GM20000 (cell line): ENCODE measurements at places on chromosomes 12 and 14.

DNA sequence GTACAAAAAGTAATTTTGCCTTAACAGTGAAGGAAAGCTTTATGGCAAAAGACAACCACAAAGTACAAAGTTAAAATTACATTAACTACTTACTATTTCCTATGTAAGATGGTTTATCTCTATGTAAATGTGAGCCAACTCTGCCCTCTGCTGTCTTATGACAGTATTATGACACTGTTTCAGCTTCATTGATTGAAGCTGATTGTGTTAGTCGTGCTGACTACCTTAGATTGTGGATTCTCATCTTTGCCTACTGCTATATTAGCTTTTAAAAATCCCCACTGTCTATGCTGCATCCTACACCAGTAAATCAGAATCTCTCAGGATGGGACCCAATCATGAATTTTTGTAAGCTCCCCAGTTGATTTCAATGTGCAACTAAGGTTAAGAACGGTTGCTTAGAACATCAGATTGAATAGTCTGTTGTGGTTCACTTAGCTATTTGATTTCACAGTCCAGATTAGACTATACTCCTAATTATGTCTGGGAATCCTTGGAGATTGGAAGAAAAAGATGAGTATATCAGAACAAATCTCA is 12.2 kb upstream of the SPTB start:
- DNase-seq = peak; percentile 55

DNA sequence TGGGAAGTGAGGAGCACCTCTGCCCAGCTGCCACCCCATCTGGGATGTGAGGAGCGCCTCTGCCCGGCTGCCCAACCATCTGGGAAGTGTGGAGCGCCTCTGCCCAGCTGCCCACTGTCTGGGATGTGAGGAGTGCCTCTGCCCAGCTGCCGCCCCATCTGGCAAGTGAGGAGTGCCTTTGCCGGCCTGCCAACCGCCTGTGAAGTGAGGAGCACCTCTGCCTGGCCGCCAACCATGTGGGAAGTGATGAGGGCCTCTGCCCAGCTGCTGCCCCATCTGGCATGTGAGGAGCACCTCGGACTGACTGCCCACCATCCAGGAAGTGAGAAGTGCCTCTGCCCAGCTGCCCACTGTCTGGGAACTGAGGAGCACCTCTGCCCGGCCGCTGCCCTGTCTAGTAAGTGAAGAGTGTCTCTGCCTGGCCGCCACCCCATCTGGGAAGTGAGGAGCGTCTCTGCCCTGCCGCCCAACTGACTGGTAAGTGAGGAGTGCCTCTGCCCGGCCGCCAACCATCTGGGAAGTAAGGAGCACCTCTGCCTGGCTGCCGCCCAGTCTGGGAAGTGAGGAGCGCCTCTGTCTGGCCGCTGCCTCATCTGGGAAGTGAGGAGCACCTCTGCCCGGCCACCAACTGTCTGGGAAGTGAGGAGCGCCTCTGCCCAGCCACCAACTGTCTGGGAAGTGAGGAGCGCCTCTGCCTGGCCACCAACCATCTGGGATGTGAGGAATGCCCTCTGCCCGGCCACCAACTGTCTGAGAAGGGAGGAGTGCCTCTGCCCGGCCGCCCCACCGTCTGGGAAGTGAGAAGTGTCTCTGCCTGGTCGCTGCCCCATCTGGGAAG is 22.6 kb downstream of the FAR2 start:
- DNase-seq = no peak

GRCh38 chr14:89797148-89797547 is 157.4 kb downstream of the EFCAB11 start:
- DNase-seq = peak; percentile 18

GRCh38 chr12:71727958-71728357 is 26.7 kb upstream of the RAB21 start:
- DNase-seq = no peak

DNA sequence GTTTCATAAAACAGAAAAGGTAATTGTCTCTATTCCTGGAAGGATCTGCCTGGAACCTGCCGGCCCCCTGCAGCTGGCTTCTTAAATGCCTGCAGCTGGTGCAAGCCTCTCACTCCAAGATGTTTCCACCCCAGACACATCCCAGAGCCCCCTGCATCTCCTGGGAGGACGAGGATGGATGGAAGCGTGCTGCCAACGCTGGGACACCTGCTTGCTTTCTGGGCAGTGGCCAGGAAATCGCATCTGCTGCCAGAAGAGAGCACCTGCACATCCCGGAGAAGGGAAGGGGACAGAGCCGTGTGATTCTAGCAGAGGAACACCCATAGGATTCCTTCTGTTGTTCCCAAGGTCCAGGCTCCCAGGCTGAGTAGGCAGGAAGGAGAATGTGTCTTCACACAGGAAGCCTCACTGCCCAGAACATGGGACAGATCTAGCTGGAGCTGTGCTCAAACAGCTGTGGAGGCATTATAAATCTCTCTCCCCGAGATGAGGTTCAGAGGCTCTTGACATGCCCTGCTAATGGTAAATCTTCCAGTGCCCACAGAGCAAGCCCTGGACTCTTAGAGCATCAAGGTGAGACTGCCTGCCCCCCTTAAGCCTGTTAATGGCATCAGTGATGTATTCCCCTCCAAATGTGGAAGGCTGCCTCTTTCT is 138.8 kb upstream of the MAP1LC3B2 start:
- DNase-seq = no peak

- DNase-seq = no peak
Observed at GRCh38 chr14:36829547-36829946, 167.9 kb downstream of the PAX9 start.

DNA sequence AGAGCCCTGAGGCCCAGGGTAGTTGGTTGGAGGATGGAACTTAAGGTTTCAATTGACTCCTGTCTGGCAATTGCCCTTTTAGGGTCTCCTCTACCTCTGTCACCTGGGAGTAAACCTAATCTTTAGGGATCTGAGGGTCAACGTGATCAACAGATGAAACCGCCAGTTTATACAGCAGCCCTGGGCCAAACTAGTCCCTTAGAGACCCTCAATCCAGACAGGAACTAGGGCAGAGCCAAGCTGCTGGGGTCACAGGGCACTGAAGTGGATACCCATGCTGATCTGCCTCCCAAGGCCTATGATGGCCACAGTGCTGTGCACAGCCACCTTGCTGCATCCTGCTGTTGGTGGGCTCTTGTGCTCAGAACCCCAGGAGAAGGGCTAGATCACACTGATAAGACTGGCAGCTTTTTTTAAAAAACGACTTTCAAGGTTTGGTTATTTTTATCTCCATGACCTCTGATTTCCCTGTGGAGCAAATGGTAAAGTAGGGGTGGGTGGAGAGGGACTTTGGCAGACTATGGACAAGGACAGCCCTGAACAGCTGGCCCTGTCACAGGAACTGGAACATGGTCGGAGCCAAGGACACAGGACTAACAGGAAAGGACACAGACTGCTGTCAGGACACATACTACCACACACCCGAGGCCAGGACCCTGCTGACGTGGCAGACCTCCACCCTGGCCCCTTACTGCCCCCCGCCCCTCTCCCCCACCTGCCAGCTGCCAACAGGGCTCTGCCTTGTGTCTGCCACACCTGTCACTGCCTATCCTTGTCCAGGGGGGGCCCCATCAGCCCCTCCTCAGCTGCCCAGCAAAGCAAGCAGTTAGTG is 474 bp downstream of the FITM1 start:
- DNase-seq = no peak

DNA sequence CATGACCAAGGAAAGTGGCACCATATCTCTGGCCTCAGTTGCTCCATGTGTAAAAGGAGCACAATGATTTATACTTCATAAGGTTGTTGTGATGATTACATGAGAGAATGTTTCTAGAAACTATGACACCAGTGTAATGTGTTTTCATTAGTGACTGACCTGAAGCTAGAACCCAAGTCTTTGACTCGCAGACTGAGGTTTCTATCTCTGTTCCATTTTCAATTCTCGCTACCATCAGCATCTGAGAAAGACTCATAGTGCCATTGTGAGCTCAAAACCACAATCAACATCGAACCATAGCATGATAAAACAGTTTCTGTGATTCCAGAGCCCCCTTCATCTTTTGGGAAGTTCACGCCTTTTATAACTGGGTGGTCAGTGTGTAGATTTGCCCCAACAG is 53.8 kb downstream of the STAB2 start:
- DNase-seq = peak; percentile 27

DNA sequence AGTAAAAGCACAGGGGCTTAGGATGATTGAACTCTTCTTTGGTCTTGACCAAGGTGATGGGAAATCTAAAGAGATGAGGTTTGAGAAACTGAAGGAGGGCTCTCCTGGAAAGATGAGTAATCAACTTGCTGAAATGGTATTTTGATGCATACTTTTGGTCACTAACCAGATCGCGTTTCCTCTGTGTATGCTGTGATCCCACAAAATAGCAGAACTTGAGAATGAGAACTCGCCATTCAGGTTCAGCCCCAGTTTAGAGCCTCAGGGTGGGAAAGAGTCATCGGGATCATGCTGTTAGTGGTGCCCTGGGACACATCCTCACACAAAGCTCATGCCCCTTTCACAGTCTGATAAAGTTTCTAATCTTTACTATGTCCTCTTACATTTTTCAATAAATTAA is 488.8 kb downstream of the ETNK1 start:
- DNase-seq = no peak

GRCh38 chr12:3540387-3540990 is 49.5 kb downstream of the PRMT8 start:
- no peak for DNase-seq

DNA sequence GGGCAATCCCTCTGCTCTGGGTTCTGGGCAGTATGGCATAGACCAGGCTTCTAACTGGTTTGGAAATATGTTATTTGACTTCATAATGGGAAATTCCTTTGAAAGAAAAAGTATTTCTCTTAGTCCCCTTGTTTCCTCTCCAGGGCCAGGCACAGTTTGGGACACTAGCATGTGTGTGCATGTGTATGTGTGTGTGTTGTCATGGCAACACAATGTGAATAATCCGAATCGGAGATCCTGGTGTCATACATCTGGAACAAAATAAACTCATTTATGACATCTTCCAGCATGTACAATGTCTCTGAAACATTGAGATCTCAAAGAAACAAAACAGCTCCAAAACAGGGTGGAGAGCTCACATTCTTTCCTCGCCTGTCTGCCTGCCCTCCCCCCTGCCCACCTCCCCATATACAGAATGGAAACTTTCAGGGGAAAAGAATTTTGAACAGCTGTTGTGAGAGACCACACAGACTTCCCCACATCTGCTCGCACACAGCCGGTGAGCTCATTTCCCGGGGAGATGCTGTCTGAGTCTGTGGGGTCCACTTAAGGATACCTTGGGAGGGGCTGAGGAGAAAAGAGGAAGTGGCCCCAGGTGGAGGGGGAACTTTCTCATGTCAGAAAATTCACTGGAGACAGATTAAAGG is 55.5 kb upstream of the PARP11 start:
- peak; percentile 18 for DNase-seq

DNA sequence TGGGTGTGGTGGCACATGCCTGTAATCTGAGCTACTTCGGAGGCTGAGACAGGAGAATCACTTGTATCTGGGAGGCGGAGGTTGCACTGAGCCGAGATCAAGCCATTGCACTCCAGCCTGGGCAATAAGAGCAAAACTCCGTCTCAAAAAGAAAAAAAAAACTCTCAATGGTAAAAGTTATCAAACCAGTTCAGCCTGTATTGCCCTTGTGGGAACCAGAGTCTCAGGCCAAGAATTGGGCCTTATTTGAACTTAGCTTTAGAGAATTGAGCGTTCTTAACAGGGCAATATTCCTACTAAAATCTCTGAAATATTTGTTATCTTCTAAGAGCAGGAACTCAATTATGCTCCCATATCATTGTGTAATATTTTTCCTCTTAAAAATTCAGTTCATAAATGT is 7.7 kb upstream of the MDM2 start:
- no peak for DNase-seq

GRCh38 chr14:20388159-20388558 is 25.1 kb downstream of the TEP1 start:
- DNase-seq = no peak

DNA sequence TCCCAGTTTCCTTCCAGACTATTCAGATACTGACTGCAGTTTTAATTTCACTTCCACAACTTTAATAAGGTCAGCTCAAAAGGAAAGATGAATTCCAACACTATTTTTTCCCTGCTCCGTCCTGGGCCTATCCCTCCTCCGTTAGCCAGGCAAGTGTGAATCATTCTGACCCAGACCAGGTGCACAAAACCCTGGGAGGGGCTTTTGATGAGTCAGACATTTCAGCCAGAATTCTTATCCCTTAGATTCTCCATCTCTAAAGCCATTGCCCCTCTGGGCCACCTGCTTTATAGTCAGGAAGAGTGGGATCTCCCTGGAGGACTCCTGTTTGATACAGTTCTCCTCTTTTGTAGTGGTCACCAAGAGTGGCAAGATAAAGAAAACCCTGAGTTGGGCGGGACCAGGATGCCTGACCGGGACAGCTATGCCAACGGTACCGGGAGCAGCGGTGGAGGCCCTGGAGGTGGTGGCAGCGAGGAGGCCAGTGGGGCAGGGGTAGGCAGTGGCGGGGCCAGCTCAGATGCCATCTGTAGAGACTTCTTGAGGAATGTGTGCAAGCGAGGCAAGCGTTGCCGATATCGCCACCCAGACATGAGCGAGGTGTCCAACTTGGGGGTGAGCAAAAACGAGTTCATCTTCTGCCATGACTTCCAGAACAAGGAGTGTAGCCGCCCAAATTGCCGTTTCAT is 2.2 kb downstream of the ZC3H10 start:
- DNase-seq = no peak

- DNase-seq = no peak
Observed at GRCh38 chr12:68359674-68360073, 27.5 kb upstream of the MDM1 start.

DNA sequence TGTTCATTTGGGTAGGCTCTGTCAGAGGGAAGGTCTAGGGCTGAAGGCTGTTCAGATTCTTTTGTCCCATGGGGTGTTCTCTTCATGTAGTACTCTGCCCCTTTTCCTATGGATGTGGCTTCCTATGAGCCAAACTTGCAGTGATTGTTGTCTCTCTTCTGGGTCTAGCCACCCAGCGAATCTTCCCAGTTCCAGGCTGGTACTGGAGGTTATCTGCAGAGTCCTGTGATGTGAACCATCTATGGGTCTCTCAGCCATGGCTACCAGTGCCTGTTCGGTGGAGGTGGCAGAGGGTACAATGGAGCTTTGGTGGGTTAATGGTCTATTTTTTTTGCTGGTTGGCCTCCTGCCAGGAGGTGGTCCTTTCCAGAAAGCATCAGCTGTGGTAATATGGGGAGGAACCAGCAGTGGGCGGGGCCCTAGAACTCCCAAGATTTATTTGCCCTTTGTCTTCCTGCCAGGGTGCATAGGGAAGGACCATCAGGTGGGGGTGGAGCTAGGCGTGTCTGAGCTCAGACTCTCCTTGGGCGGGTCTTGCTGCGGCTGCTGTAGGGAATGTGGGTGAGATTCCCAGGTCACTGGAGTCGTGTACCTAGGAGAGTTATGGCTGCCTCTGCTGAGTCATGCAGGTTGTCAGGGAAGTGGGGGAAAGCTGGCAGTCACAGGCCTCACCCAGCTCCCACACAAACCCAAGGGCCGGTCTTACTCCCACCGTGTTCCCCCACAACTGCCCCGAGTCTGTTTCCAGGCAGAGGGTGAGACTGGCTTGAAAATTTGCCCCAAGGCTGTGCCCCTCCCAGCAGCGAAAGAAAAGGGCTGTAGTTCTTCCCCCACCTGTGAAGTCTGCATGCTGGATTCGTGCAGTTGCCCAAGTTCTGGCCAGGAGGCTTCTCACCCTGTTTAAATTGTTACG is 17.5 kb downstream of the MTRFR start:
- DNase-seq = no peak
